Forelimb muscle (tissue), 1 donor: ENCODE measurements at places on chromosomes 6 and 20. TPM values are rescaled to one million over a fixed set of nuclear protein-coding genes. Genes with fewer than 3 reads are reported as not detected.

WFDC12 gene
- not detected for polyA plus RNA-seq

DNA sequence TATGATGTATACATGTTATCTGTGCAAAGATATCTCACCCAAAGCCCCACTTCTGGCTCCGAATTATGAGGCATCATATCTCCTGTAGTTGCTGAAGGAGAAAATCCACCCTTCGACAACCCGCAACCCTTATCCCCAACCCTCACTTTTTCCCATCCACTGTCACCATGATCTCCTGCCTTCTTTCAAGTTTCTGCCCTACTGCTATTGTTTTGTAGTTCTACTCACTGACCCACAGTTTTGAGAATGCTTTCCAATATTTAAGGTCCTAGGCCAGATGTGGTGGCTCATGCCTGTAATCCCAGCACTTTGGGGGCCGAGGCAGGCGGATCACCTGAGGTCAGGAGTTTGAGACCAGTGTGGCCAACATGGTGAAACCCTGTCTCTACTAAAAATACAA is 22.2 kb downstream of the ADGRF1 start:
- no peak for DNase-seq

GRCh38 chr6:104644848-104645247 is 214.9 kb downstream of the HACE1 start:
- no peak for DNase-seq

MAK gene
- 0.51 TPM for polyA plus RNA-seq

CRIP3 gene
- polyA plus RNA-seq = 1.7 TPM

GPR31 gene
- polyA plus RNA-seq = not detected

DNA sequence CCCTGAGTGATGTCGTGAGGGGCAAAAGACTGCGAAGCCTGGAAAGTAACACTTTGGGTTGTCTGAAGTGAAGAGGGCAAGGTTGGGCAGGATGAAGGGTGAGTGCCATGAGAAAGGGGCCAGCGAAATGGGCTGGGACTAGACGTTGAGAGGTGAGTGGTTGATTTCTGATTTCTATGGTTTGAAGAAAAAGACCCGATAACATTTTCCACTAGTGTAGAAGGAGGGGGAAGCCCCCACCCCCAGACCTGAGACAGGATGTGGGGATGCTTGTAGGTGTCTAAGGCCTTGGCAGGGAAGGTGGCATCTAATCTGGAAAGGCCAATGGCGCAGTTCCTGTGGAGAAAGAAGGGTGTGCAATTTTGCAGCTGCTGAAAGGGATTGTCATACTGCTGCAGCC is 25.3 kb upstream of the KIF3B start:
- DNase-seq = no peak

CST2 gene
- not detected for polyA plus RNA-seq

TCP11 gene
- polyA plus RNA-seq = 0.27 TPM

SRSF12 gene
- polyA plus RNA-seq = 3.8 TPM

GRCh38 chr6:132511210-132511830 is 1.6 kb downstream of the STX7 start:
- no peak for DNase-seq

HLA-DOA gene
- polyA plus RNA-seq = 0.56 TPM

DNA sequence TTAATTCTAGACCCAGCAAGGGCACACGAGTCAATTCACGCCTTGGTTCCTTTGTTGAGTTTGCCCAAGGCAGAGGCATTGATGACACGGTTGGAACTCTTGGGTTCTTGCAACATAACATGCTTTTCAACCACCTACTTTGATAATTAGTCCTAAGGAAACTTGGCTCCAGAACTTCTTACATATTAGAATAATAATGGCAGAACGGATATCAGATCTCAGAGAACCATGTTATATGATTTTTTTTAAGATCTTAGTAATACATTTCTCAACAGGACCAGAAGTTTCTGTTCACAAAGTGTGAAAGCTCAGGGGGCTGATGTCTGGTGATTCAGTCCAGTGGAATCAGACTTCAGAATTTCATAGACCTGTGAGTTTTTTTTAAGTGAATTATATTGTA is 19.2 kb downstream of the SPTLC3 start:
- no peak for DNase-seq

AVP gene
- polyA plus RNA-seq = not detected

DNA sequence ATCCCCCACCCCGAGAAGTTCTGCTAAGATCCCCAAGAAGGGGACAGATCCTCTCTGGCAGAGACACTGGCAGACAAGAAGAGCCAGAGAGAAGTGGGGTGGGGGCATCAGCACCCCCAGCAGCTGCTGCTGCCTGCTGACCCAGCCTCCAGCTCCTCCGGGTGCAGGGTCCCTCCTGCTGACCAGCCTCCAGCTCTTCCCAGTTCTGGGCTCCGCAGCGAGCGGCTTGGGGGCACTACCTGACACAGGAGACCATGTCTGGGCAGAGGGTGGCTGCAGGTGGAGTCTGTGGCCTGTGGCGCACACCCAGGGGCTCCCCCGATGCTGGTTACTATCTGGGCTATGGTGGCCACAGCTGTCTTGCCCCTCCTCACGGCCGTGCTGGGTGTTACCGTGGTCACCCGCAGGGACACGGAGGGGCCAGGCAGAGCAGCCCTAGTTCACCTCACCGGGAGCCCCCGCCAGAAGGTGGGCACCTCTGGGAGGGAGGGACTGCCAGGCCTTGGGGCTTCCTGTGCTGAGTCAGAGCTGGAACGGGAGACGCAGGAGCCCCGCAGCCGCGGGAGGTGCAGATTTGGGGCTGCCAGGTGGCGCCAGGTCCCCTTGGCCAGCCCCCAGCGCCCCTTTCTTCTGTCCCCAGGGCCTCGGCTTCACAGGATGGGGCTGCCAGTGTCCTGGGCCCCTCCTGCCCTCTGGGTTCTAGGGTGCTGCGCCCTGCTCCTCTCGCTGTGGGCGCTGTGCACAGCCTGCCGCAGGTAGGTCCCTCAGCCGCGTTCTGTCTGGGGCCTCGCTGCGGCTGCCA is 630 bp downstream of the LIME1 start:
- DNase-seq = no peak

GRCh38 chr6:97392735-97393134 is 109.7 kb upstream of the MMS22L start:
- no peak for DNase-seq

DNA sequence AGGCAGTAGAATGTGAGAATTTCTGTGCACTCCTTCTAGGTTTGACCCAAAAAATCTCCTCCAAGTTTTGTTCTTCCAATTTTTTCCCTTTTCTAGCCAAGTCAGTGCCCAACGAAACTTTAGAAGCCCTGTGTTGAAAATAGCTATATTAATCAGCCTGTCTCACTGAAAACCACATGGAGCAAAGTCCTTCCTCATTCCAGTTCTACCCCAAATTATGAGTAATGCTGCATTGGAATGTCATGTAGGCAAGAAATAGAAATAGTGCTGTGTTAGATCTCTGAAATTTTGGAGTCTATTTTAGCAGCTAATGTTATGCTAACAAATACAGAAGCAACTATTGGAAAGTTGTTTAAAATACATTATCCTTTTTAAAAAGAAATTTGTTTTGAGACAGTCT is 725.5 kb downstream of the TBC1D32 start:
- DNase-seq = no peak

DNA sequence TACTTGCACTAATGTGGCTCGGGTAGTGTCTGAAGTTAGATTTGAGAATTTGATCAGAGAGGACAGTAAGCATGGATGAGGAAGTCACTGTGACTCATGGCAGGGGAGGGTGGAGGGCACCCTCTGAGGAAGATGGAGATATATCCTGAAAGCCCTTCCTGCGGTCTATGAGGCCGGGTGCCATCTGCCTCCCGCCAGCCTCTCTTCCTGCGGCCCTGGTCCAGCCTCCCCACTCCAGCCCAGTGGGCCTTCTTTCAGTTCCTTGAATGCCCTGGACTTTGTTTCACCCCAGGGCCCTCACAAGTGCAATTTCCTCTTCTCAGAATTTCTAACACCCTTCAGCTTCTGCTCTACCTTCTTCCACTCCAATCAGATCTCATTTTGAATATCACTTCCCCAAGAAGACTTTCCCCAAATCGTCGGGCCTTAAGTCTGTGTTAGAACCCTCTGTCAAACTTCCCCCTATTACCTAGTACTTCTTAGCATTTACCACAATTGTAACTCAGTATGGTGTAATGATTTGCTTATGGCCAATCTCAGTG is 20.2 kb upstream of the TNFAIP3 start:
- DNase-seq = no peak

FNDC11 gene
- 0.13 TPM for polyA plus RNA-seq

- DNase-seq = no peak
Measured at GRCh38 chr6:146364816-146365594, 178.6 kb upstream of the RAB32 start.

MARCKS gene
- polyA plus RNA-seq = 166 TPM

TMEM200A gene
- 12.7 TPM for polyA plus RNA-seq

TCF15 gene
- 5.3 TPM for polyA plus RNA-seq

- no peak for DNase-seq
Measured at GRCh38 chr20:54122681-54123586, 50.9 kb downstream of the CYP24A1 start.

CHRNA4 gene
- 0.46 TPM for polyA plus RNA-seq
